ENCODE measurements at places on chromosomes 7 and 10.

DNA sequence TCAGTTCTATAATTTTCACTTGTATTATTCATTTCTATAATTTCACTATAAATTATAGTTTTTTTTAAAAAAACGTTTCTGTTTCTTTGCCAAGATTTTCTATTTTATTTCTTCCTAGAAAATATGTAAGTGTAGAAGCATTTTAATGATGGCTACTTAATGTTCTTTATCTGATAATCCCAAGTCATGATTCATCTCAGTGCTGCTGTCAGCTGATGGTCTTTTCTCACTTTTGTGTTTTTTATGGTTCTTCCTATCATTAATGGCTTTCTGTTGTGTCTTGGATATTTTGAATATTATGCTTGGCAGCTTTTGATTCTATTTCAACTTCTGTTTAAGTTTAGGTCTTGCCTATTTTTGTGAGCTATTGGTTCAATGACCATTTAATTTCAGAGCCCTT, 268.6 kb downstream of the BAMBI start:
- DNase-seq, result no peak

DNA sequence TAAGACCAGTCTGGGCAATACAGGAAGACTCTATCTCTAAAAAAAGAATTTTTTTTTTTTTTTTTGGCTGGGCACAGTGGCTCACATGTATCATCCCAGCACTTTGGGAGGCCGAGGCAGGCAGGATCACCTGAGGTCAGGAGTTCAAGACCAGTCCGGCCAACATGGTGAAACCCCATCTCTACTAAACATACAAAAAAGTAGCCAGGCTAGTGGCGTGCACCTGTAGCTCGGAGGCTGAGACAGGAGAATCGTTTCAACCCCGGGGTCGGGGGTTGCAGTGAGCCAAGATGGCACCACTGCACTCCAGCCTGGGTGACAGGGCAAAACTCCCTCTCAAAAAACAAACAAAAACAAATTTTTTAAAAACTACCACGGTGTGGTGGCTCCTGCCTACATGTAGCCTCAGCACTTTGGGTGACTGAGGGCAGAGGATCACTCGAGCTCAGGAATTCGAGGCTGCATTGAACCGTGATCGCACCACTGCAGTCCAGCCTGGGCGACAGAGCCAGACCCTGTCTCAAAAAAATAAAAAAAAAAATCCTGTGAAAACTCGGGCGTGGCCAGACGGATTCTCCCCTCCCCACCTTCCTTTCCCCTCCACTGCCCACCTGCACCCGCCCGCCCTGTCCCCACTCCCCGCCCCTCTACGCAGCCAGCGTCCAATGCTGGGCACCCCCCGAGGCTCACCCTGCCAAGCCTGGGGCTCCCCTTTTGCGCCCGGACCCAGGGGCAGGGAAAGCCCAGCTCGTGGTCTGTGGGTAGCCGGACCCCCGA, 745 bp upstream of the ORAI2 start:
- DNase-seq, result no peak

- DNase-seq, result no peak
Measured at GRCh38 chr7:47035522-47035921, 546.4 kb downstream of the TNS3 start.

DNA sequence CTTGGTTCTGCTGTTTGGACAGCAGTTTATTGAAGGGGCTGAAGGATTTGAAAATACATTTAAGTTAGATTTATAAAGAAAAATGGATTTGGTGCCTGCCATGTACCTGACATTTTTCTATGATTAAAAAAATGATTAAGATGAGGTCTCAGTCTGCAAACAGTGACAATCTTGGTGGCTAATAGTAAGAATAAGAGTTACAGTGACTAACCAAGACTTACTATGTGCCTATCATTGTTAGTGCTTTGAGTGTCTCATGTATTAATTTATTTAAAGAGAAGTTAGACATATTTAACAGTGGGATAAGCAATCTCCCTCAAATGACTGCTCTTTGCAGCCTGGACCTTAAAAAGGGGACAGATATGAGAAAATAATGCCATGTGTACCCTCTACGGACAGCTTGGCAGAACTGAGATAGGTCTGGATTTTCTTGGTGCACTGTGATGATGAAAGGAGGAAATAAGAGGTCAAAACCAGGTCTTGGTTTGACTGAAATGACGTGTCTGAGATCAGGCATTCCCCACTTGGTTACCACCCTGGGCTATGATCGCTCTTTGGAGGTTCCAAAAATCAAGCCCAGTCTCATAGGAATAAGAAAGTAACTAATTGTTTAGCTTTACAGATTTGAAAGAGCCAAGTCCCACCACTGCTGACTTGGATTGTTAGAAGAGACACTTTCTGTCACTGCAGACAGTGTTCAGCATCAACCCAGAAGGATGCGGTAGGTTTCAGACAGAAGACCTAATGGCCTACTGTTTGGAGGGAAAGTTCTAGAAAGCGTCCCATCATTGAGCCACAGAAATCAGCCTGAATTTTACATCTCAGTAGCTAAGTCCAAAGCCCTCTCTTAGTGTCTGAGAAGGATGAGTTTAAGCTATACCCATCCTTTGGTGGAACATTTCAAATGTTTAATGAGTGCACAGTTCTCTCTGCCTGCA, 2.1 kb downstream of the CASP7 start:
- DNase-seq, result no peak

- DNase-seq, result no peak
Measured at GRCh38 chr10:32073659-32074058, 17.4 kb upstream of the KIF5B start.

- no peak for DNase-seq
Measured at GRCh38 chr10:480498-480927, 209.0 kb downstream of the DIP2C start.

DNA sequence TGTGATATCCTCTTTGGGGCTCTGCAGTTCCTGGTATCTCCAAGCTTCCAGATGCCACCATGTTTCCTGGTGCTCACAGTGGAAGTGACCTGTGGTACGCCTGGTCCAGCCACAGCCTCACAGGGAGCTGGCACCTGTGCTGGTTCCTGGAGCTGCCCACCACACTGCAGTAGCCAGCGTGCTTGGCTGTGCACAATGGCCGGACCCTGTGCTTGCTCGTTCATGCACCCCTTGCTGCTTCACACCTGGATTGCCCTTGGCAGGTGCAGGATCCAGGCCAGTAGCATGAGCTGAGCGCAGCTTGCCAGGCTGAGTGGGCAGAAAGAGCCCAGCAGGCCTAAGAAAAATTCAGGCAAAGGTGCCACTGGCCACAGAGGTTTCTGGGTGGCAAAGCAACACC, 11.4 kb upstream of the ECHDC3 start:
- DNase-seq, result no peak

GRCh38 chr10:92068900-92069299, 145.3 kb downstream of the BTAF1 start:
- no peak for DNase-seq

- DNase-seq, result peak; percentile 43
Measured at GRCh38 chr7:8436965-8437364, 3.6 kb downstream of the NXPH1 start.

GRCh38 chr7:108697254-108697653, 127.6 kb downstream of the DNAJB9 start:
- DNase-seq, result no peak

DNA sequence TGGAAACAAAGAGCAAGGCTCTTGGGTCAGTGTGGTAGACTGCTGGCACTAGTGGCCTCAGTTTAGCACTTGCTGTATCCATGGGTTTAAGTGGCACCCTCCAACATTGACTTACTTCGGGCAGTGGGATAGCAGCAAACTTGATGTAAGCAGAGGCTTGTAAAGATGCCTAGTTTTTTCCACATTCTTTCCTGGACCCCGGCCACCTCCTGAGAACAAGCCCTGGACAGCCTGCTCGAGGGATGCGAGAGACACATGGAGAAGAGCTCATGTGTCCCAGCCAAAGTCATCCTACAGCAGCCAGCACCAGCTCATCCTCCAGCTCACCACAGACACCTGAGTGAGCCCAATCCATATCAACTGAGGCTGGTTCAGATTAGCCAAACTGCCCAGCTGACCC, 142.7 kb upstream of the PCBD1 start:
- no peak for DNase-seq

DNA sequence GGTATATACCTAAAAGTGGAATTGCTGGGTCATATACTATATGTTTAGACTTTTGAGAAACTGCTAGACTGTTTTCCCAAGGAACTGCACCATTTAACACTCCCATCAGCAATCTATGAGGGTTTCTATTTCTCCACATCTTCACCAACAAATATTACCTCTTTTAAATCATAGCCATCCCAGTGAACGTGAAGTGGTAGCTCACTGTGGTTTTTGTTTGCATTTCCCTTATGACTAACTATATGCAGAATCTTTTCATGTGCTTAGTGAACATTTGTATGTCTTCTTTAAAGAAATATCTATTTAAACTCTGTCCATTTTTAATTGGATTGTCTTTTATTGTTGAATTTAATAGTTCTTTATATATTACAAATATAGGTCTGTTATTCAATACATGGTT, 115.8 kb upstream of the SEC61G start:
- DNase-seq, result no peak

- no peak for DNase-seq
Measured at GRCh38 chr7:47600199-47601118, 18.5 kb upstream of the TNS3 start.

DNA sequence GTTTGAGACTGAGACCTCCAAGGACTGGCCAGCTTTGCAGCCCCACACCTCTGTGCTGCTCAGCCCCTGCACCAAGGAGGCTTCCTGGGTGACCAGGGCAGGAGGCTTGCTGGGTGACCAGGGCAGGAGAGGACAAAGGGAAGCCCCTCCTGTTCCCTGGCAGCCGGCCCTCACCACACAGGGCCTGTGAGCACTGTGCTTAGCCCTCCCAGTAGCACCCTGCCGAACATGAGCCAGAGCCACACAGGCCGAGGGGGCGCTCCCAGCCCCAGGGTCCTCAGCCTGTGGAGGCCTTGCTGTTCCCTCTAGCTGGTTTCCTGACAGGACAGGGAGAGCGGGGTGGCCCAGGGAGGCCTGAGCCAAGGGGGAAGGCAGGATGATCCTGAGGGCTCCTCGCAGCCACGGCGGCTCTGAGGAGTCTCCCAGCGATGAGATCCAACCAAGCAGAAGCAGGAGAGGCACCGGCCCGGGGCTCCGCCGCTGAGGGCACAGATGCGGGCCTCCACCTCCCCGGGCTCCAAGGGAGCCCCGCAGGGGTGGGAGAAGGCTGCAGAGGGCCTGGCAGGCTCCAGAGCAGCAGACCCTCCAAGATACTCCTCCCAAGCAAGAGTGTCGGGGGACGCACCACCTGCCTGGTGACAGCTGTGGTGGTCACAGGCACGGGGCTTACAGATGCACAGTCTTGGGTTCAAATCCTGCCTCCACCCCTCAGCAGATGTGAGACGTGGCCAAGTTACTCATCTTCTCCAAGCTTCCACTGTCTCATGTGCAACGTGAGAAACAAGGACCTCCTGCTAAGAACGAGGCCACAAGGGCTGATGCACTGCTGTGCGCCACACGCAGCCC, 22.5 kb downstream of the WDR86 start:
- DNase-seq, result no peak

- no peak for DNase-seq
Measured at GRCh38 chr7:36264123-36264801, 111.2 kb downstream of the EEPD1 start.

GRCh38 chr7:148291799-148292198, 298.8 kb upstream of the C7orf33 start:
- DNase-seq, result no peak

- DNase-seq, result no peak
Measured at GRCh38 chr7:44219371-44220045, 18.7 kb downstream of the YKT6 start.

DNA sequence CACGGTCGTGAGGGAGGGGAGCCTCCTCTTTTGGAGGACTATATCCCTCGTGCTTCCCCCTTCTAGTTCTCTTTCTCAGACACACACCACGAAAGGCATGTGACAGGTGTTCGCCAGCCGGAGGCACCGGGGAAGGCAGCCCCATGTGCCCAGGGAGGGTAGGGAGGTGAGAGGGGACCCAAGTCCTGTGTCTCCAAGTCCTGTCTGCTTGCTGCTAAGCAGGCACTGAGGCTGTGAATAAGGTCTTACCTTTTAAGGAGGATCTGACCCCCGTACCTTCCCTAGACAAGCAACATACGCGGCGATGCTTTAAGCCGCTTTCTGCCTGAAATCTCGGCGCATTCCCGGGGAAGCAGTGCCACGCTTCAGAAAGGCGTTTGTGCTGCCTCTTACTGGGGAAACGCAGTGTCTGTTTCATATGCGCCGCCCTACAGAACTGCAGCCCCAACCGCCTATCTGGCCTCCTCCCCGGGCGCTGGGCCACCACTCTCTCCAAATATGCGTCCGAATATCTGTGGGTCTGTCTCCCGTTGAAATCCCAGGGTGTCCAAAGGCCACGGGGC, 770 bp downstream of the PLXNA4 start:
- no peak for DNase-seq

- no peak for DNase-seq
Measured at GRCh38 chr7:100604976-100605911, 3.1 kb downstream of the PCOLCE start.

DNA sequence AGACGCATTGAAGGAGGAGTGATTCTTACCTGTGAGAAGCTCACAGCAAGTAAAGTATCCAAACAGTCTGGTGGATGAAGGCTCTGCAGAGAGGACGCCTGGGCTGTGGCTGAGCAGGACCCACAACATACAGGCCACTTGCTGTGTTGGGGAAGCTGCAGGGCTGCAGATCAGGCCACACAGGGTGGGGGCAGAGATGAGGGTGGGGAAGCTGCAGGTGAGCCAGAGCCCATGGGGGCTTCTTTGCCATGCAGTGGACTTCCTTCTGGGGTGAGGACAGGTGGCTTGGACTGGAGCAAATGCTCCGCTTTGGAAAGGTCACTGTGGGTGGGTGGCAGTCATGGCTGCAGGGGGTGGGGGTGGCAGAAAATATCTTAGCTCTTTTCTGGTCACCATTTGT, 214.8 kb downstream of the GLRX3 start:
- DNase-seq, result no peak

GRCh38 chr7:56091591-56091990, 1.2 kb downstream of the PHKG1 start:
- DNase-seq, result no peak

- DNase-seq, result no peak
Measured at GRCh38 chr10:1150638-1150955, 94.4 kb downstream of the WDR37 start.

GRCh38 chr7:1539181-1539881, 8.8 kb downstream of the MAFK start:
- no peak for DNase-seq

DNA sequence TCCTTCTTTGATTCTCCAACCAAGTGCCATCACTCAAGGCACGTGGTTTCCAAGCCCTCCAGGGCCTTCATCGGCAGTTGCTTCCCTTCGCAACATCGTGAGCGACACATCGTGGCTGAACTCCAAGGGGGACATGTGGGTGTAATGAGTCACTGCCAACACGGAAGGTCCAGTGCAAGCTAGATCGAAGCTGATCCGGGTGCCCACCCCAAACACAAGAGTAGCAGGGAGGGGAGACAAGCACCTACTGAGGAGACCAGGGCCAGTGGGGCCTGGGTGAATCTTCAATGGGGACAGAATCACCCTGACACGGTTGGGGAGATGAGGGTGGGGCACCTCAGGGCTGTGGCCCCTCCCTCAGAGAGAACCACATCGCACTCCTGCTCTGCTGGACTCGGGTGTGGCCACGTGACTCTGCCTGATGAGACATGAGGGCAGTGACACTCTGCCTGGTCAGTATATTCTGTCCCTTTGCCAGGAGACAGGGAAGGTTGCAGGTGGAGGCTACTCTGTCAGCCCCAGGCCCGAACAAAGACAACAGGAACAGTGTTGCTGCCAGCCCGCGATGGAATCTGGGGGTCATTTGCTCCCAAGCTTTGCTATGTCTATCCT, 36.8 kb upstream of the HSPA12A start:
- no peak for DNase-seq

All from GM12892 (cell line).